ENCODE measurements at places on chromosomes 11 and 22.

DNA sequence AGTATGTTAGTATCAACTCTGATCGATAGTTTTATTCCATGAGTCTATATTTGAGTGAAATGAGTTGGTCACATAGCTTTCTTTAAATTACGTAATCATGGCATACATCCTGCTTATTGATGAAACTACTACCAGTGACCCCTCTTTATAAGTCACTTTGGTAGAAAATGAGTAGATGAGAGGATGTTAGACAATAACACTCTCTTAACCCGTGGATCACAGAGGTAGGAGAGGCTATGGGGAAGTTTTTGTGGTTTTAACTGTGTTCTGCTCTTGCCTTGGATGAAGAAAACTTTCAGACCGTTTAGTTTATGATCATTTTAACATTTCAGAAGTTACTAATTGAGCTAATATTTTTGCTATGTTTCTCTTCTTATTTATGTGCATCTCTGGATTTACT is 34.0 kb downstream of the TBCEL start:
- no peak for DNase-seq

DNA sequence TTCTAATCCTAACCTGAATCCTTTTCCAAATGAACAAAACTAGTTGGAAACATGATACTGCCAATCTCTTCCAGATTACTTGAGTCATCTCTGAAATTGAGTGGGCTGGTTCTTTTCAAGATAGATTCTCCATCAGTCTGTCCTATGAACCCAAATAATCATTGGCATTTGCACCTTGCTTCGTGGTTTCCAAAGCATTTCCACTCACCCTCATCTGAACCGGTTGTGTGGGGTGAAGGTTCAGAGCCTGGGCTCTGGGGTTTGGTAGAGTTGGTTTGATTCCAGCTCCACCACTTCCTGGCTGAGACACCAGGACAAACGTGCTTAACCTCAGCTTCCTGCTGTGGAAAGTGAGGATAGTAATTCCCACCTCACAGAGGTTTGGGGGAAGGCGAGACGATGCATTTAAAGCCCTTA is 206.4 kb upstream of the E2F8 start:
- no peak for DNase-seq

GRCh38 chr11:70671611-70672010 is 273.3 kb downstream of the CTTN start:
- DNase-seq = no peak

DNA sequence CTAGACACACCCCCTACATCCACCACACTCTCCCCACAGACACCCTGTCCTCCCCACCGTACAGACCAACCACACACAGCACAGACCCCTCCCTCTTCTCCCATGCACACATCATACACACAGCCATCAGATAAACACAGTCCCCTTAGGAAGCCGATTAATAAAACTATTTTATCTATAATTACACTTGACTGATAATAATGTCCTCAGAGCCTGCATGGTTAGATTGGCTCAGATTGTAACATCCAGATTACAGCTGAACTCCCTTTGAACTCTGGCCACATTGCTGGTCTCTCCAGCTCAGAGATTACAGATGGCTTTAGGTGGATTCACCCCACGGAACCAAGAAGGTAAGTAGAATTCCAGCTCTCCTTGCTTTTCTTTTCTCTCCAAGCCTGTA is 9.5 kb upstream of the ELF5 start:
- no peak for DNase-seq

GRCh38 chr22:44846726-44847275 is 94.4 kb downstream of the ARHGAP8 start:
- no peak for DNase-seq

- DNase-seq = no peak
Measured at GRCh38 chr11:27388001-27388400, 25.0 kb upstream of the CCDC34 start.

GRCh38 chr11:113991718-113992458 is 17.0 kb downstream of the HTR3A start:
- DNase-seq = no peak
